ENCODE measurements at places on chromosomes 2 and 18.

DNA sequence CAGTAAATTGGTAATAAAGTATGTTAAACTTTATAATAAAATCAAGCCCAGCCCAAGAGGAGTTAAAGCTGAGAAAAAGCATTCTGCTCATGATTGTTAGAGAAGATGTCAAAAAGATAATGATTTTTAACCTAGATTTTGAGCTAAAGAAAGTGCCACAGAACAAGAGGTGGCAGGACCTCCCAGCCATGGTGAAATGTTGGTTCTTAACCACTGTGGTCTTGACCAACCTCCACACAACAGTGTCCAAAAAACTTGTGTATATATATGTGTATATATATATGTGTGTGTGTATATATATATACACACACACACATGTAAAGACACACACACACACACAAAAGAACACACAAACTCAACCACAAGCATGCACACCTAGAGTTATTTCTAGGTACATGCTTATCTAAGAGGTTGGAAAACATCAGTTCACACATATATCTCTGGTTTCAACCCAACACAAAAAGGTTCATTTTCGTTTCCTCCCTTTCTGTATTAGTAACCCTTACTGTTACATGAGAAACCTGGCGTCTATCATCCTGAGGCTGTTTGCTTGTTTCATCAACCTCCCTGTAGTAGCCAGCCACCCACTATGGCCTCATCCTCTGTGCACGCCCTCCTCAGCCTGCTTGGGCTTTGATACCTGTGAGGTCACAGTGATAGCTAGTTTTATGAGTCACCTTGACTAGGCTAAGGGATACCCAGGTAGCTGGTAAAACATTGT is 631.8 kb upstream of the ID2 start:
- no peak for DNase-seq

DNA sequence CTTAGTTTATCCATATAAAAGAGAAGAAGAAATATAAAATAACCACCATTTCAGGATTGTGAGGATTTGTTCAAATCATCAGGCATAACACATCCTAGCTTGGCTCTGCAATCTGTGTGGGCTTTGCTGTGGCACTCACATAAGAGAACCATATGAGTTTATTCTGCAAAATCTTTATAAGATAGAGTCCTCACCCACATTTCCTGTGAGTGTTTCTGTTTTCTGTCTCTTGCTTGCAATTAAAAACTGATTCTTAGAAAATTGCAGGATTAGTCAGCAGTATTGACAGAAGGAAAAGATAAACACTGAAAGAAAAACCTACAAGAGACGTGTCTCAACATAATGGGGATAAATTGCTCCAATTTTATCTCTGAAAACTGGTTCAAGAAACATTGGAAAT is 258.5 kb downstream of the RND3 start:
- no peak for DNase-seq

- DNase-seq: no peak
Measured at GRCh38 chr2:1556776-1557466, 143.7 kb downstream of the TPO start.

GRCh38 chr2:4214444-4215205 is 511.2 kb downstream of the DCDC2C start:
- no peak for DNase-seq

DNA sequence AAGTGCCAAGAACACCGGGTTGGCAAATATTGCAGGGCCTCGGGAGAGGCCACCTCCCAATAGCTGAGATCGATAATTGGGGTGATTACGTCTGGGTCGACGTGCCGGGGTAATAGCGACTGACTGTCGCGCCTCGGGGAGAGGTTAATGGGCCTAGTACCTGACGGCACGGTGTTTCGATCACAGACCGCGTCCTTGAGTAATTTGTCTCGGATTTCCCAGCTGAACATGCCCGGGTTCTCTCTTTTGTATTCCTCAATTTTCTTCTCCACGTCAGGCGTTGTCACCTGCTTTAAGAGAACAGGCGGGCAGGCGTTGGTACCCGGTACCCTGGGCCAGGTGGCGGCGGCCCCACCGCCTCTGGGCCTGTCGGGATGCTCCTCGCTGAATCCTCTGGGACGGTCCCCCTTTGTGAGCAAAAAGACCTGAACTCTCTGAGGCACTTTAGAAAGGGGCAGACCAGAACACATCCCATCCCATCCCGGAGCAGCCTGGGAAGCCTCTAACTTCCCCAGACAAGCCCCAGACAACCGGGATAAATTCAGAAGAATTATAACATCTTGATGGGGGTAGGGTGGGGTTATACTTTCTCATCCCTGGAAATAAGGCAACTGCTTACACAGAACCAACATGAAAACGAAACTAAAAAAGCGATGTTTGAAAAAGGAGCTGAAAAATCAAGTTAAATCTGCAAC is 3.3 kb downstream of the PAX3 start:
- no peak for DNase-seq

DNA sequence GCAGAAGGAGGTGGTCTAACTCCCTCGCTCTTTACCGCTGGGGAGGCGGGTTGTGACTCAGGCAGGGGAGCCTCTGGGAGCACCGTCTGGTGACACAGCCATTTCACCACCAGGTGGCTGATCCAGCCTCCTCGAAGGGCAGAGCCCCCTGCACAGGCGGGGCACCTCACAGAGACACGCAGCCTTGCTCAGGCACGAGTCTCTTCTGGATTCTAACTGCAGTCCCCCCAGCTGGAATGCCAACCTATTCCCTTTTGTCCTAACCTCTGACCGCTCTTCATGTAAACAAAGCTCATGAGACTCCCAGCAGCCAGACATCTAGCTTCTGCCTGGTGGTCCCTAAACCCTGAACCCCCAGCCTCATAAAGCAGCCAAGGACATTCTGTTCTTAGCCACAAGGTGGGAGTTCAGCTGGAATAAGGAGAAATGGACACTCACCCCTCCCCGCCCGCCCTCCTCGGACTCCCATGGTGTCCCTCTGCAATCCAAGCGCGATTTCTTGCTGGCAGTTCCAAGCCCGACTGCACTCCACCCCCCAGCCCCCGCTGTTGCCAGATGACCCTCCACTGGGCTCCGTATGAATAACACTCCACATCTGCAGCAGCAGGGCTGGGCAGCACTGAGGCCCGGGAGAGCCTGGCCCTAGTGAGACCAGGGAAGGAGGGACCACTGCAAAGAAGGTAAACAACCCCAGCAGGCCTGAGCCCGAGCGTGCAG is 84.3 kb downstream of the TNS1 start:
- no peak for DNase-seq

DNA sequence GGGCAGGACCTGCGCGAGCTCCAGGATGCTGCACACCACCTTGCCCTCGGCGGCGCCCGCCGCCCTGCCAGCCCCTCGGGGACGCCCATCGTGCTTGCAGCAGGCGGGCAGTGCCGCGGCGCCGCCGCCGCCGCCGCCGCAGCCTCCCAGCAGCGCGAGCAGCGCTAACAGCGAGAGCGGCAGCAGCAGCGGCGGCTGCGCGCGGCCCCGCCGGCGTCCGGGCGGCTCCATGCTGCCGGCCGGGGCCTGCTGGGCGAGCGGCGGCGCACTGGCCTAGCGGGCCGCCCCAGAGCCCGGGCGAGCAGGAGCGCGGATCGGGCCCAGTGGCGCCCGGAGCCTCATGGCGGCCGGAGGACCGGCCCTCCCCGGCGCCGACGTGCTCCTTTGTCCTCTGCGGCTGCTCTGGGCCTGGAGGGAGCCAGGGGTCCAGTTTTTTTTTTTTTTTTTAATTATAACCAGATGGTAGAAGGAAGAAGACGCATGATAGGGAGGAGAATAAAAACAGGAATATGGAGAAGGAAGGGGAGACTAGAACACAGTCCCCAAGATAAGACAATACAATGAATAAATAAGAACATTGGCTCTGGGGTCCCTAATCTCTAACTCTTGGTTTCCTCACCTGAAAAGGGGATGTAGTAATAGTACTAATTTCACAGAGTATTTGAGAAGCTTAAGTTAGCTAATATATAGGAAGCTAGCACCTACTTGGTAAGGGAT is 17.1 kb upstream of the ANKRD62 start:
- DNase-seq: no peak

DNA sequence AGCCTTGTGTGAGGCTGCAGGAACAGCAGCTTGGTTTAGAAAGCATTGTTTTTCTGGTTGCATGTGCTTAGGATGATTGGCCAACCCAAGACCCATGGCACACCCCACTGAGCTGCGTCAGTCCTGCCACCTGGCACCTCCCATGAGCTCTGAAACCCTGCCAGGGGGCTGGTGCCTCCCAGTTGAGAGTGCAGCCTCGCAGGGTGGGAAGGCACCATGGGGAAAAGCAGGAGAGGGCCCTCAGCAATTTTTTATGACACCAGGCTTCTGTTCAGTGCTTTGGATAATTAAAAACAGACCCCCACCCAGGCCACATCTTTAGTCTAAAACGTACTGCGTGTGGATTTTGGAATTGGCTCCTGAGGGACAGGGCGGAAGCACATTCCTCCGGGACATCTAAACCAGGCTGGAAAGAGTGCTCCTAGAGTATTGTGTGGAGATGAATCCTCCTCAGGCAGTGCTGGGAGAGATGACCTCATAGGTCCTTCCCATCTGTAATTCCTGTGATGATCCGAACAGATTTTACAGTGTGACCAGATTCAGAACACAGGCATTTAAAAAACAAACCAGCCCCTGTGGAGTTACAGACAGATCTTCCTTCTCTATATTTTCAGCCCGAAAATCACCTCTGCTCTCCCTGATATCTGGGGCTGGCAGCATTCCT is 438.3 kb downstream of the ZNF521 start:
- DNase-seq: no peak

DNA sequence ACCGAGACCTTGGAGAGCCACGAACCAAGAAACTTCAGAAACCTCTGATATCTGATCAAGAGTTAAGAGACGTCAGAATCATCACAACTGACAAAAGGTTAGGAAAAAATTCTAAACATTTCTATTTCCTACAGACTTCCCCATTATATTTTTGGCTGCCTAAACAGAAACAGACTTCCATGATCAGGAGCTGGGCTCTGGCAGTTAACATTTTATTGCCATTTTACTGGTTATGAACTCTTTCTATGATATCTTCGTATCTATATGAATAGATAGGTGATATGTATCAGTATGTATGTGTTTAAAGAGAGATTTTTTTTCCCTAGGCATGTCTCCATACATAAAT is 31.1 kb upstream of the PPP1R1C start:
- DNase-seq: no peak

GRCh38 chr2:88236666-88237065 is 66.5 kb downstream of the THNSL2 start:
- DNase-seq: no peak

DNA sequence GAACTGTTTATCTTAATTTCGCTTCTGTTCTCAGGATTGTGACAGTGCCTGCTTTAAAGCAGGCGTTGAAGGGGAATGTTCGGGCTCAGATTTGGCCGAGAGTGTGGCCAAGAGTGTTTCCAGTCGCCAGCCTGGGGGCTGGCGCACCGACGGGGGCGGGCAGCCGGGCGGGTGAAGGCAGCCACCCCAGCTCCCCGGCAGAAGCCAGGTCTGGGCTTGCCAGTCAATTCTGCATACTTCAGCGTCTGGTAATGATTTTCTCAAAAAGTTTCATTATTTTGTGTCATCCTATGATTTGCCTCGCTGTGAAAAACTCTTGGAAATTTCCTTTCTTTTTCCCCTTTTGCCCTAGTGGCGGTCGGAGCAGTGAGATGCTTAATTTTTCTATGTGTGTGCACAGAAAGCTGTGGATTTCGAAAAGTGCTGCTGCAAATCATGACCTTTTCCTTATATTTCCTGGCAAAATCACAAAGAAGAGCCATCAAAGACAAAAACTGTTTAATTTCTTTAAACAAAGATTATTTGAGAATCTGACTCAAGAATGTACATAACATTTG is 856 bp downstream of the FAM228A start:
- DNase-seq: no peak

- no peak for DNase-seq
Measured at GRCh38 chr2:7825591-7826312, 856.1 kb upstream of the ID2 start.

DNA sequence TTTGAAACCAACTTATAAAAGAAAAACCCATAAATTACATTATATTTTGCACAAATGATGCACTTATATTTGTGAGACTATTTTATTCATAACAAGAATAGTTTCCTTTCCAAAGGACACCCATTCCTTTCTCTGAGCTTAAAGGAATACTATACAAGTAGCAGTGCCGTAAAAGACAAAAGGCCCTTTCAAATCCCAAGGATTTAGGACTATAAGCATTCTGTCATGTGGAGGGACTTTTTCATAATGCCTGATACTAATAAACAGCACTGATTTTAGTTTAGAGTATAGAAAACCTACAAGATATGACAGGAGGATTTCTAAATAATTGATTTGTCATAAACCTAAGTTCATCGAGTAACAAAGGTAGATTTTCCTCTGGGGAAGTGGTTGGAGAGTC is 1134.2 kb upstream of the ZEB2 start:
- DNase-seq: no peak

GRCh38 chr18:3151399-3152264 is 68.1 kb downstream of the MYOM1 start:
- DNase-seq: no peak
